ENCODE measurements at places on chromosomes 7 and 10.

- no peak for DNase-seq
Measured at GRCh38 chr7:80844916-80845315, 73.9 kb downstream of the SEMA3C start.

- DNase-seq, result no peak
Measured at GRCh38 chr10:77936697-77937567, 10.4 kb upstream of the DLG5 start.

GRCh38 chr7:128937647-128938543, at the start of gene IRF5:
IRF5 (plus strand) TSS chr7:128937927; CDS start chr7:128942082, 4,155 bp downstream.
- DNase-seq, result no peak

GRCh38 chr7:134690016-134690415, 43.4 kb downstream of the BPGM start:
- peak; percentile 29 for DNase-seq

DNA sequence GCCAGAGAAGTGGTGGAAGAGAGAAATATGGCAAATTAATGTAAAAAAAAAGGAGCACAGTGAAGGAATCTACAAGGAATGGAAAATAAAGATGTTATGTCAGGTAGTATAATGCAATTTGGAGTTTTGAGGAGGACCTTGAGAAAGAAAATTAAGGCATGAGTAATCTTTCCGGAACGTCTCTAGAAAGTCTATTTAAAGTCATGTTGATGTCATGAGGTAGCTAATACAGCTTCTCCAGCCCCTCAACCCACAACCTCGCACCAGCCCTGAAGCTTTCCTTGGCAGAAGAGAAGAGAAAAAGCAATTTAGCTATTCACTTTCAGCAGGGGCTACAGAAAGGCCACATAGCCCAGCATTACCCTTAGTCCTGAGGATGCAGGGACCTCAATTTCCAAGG, 22.5 kb downstream of the TRDMT1 start:
- DNase-seq, result no peak

- peak; percentile 59 for DNase-seq
Measured at GRCh38 chr7:120725376-120726039, 132.4 kb downstream of the TSPAN12 start.

DNA sequence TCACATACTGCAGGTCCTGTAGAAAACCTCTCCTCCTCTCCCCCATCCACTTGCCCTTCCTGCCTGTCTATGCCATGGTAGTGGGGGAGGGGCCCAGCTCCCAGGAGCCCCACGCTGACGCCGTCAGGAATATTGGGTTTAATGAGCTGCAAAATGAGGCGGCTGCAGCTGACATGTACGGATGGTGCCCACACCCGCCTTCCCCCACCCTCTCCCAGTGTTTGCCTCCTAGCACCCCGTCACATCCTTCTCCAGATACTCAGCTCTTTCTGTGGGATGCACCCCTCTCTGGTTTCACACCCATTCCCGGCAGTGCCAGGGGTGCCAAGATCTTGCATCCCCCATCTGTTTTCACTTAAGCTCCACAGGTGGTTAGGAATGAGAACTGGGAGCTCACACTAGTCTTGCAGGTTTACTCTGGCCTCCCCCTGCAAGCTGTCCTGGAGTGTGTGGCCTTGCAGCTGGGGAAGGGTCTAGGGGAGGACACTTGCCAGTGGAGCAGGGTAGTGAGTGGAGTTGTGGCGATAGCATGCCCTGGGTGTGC, 26.1 kb downstream of the GBX1 start:
- DNase-seq, result peak; percentile 61

- no peak for DNase-seq
Measured at GRCh38 chr10:32263300-32263699, 83.7 kb downstream of the EPC1 start.

DNA sequence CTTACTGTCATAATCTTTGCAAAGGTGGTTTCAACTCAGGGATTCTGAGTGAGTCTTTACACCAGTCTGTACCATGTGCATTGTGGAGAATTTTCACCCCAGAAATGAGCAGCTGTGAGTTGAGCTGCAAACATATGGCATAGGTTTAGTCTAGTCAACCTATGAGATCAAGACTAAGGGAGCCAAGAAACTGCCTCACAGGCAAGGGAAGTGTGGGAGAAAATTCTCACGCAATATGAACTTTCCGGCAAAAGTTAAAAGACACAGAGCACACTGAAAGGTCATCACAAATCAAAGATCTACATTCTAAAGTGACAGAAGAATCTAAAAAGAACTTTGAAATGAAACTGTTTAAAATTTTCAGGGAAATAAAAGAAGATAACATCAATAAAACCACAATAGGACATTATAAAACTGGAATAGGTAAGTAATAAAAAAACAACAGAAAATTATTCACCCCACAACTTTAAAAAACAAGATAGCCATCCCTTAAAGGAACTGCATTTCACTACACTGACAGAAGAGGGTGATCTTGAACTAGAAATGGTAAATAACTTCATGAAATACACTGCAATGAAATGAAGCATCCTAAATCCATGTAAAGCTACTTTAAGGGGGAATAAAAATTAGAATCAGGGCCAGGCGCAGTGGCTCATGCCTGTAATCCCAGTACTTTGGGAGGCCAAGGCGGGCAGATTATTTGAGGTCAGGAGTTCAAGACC, 63.5 kb downstream of the LGI1 start:
- DNase-seq, result peak; percentile 22

DNA sequence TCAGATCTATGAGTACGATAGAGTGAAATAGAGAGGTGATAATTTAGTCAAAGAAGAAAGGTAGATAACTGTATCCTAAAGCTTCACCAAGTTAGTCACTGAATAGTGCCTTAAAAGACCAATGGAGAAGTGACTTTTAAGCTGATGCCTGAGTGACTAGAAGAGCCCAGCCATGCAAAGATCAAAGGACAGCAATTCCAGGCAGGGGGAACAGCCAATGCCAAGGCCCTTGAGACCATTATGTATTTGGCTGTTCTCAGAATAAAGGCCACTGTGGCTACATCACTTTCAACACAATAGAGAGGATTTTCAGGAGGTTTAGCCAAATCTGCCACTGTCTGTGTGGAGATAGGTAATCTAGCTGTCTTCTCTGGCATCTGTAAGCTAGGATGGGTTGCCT, 17.8 kb downstream of the HDAC9 start:
- DNase-seq, result no peak

DNA sequence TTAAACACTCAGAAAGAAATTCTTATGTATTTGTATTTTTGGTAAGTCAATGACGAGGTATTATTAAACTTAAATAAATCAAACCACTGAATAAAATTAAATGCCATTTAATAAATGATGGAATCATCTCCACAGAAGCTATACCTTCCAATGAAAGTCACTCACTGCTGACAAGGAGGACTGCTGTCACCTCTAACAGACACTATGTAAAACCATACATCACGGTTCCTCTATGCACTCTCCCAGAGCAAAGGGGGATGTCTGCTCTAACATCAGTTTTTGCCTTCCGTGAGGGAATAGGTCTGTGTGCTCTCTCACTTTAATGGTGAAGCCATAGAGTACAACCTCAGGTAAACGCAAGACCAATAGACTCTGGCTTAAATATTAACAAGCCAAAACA, 99.7 kb upstream of the DDC start:
- DNase-seq, result no peak

DNA sequence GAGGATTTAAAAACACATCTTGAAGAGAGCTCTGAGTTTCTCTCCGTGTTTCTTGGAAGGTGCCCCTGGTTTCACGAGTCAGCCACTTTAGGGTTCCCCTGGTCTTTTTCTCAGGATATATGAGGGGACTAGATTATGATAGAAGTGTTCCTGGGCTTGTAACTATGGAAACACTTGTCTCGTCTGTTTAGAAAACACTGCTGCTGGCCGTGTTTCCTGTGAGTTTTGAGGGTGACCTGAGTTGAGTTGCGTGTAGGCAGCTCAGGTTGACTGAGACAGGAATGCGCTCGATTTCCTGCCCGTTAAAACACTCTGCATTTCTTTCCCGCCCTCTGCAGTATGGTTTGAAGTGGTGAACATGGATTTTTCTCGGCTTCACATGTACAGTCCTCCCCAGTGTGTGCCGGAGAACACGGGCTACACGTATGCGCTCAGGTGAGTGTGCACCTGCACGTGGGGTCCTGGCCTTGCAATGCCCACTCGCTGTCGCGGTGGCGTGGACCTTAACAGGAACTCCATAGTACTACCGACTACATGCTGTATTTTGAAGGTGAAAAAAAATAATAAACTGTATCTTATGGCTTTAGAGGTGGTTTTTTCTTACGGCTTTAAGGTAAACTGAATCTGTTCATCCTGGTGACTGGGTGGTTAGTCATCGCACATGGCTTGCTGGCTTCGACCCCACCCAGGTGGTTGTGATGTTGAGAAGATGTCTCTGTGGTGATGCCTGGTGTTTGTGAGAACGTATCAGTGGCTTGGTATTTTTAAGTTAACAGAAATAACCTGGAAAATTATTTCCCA, at the start of gene SUN1:
TSS of gene SUN1 (plus strand) at position 310 of the 801 bp plus-strand sequence. CDS start at position 359, 49 bp downstream.
- DNase-seq, result no peak

DNA sequence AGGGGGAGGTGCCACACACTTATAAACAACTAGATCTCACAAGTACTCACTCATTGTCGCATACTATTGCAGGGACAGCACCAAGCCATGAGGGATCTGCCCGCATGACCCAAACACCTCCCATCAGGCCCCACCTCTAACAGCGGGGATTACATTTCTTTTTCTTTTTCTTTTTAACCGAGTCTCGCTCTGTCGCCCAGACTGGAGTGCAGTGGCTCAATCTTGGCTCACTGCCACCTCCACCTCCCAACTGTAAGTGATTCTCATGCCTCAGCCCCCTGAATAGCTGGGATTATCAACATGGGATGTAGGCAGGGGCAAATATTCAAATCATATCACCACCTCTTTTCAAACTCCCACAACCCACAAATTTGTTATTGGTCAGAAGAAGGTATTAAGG, 76.7 kb downstream of the SKAP2 start:
- no peak for DNase-seq

DNA sequence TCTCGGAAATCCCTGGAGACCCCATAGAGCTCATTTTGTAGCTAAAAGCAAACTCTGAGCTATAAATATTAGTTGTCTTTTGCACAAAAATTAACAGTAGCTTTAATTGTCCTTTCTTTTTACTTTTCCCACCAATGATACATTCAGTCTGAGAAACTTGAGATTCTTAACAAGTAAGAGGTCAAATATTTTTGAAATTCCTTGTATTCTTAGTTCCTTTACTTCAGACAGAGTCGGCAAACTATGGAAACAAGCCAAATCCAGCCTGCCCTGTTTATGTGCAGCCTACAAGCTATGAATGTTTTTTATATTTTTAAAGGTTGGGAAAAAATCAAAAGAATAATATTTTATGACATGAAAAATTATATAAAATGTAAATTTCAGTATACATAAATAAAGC, 146.6 kb downstream of the CTNNA3 start:
- DNase-seq, result no peak

- no peak for DNase-seq
Measured at GRCh38 chr7:32887395-32887794, 4.2 kb downstream of the KBTBD2 start.

DNA sequence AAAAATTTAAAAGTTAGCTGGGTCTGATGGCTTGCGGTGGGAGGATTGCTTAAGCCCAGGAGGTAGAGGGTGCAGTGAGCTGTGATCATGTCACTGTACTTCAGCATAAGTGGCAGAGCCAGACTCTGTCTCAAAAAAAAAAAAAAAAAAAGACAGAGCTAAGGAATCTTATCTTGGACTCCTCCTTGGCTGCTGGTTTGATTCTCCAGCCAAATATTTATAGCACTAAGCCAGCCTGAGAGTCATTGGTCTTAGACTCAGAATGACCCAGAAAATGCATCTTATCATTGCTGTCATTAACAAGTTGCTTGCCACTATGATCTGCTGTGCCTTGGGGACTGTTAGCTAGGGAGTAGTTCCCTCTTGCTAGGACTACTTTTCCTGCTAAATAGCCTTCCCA, 164.7 kb downstream of the GNAT3 start:
- DNase-seq, result no peak

DNA sequence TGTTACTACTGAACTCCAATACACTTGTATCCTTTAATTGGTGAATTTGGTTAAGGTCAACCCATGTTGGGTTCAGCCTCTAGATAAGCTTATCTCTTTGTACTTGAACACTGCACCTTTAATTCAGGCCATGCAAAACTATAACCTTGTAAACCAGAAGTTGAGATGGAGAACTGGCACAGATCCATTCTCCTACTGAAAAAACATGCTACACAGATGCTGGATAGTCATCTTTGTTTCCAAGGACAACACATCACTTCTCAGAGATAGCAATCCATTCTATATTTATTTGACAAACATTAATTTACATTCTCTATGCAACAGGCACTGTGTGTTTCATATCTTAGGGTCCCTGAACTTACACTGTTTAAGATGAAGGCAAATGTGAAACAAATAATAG, 2.9 kb upstream of the CDK14 start:
- no peak for DNase-seq

GRCh38 chr10:132955479-132955878, 13.1 kb upstream of the CFAP46 start:
- DNase-seq, result no peak

GRCh38 chr7:91551377-91552175, 287.3 kb downstream of the FZD1 start:
- no peak for DNase-seq

DNA sequence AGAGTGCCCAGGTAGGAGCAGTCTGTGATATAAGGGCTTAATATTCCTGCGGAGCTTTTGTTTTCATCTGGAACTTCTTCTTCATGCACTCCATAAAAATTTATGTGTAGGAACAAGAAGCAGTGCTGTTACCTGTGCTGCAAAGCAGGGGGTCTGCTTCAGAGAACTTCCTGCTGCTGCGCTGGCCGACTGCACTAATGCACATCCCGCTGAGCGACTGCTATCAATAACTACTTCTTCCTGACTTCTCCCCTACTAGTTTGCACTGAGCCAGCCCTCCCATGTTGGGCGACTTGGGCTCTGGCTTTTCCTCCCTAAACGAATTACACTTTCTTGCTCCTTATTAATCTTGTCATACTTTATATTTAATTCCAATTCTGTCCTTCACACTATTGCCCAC, 150.3 kb downstream of the NEBL start:
- DNase-seq, result no peak

- peak; percentile 70 for DNase-seq
Measured at GRCh38 chr7:73704640-73705550, 14.6 kb downstream of the STX1A start.

- DNase-seq, result peak; percentile 32
Measured at GRCh38 chr7:36658335-36659171, 65.7 kb downstream of the AOAH start.

- peak; percentile 87 for DNase-seq
Measured at GRCh38 chr7:108613147-108613948, 43.7 kb downstream of the DNAJB9 start.

GRCh38 chr10:43214071-43214955, 52.6 kb downstream of the RASGEF1A start:
- DNase-seq, result no peak

GRCh38 chr10:124996127-124996853, 54.4 kb downstream of the ZRANB1 start:
- no peak for DNase-seq

- DNase-seq, result peak; percentile 12
Measured at GRCh38 chr10:115355162-115355760, 262.1 kb downstream of the ATRNL1 start.

GRCh38 chr7:1400371-1400770, 58.9 kb downstream of the MICALL2 start:
- no peak for DNase-seq

- DNase-seq, result no peak
Measured at GRCh38 chr7:131483586-131483985, 72.8 kb downstream of the PODXL start.

GRCh38 chr7:145978769-145979168, 137.8 kb upstream of the CNTNAP2 start:
- peak; percentile 17 for DNase-seq

Measured in NCI-H1694 (cell line).